ENCODE measurements at places on chromosomes 2 and 18. TPM values are rescaled to one million over a fixed set of nuclear protein-coding genes. Genes with fewer than 3 reads are reported as not detected.

The C2orf80 gene
- total RNA-seq: not detected

The ACVR1 gene
- 19.4 TPM for total RNA-seq

The KLHL41 gene
- total RNA-seq: 0.15 TPM

The CYTIP gene
- 0.08 TPM for total RNA-seq

The CSRNP3 gene
- not detected for total RNA-seq

The SPDYA gene
- total RNA-seq: 0.26 TPM

The STAT4 gene
- 4.5 TPM for total RNA-seq

The TMEM127 gene
- 44.6 TPM for total RNA-seq

All from A549 treated with AZD2906 at 1 μM for 4 hours (cell line).